Activated CD8-positive, alpha-beta memory T cell treated with anti-CD3 and anti-CD28 coated beads for 1 hour (primary cell): ENCODE measurements at places on chromosomes 4 and X.

GRCh38 chr4:108560616-108561015 lies 59.8 kb upstream of the RPL34 start:
- no peak for DNase-seq

GRCh38 chr4:54229631-54230483 lies 764 bp downstream of the PDGFRA start:
- no peak for DNase-seq

DNA sequence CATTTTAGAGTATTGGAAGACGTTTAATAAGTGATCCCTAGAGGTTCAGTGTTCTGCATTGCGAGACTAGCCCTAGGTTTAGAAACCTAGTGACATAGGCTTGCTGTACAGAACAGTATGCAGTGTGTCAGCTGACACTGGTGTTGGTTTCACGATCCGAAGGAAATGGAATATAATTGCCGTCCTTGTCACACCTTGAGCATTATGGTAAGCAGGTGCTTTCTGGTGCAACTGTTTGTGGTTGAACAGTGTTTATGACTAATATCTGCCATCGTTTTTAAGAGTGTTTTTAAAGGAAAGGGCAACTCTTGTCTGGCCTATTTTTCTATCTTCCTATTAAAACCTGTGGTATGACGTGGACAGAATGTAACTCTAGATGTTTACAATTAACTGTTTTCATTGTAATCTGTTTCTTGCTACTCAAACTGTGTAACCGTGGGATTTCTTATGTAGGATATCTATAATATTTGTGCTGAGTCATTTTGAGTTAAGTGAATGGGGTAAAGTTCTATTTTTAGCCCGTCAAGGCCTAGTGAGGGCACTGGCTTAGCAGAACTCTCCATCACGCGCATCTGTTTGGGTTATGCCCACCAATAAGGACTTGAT lies 53.8 kb upstream of the TBC1D14 start:
- DNase-seq = peak; percentile 6

GRCh38 chrX:76398970-76399369 lies 28.5 kb upstream of the MAGEE1 start:
- DNase-seq = no peak

GRCh38 chrX:17425136-17425535 lies 50.1 kb downstream of the NHS start:
- no peak for DNase-seq

GRCh38 chr4:8205749-8206611 lies 6.9 kb downstream of the SH3TC1 start:
- DNase-seq = no peak

- no peak for DNase-seq
These were observed 76.0 kb downstream of the PJA1 start for GRCh38 chrX:69089203-69089602.
